Stimulated activated CD4-positive, alpha-beta T cell treated with anti-CD3 and anti-CD28 coated beads, TNF-alpha, amount 100 ng/mL, for 4 hours (primary cell): ENCODE measurements at places on chromosomes 3 and 15.
A peak's percentile ranks its signal among the peaks of the same experiment; 100 is the strongest.

DNA sequence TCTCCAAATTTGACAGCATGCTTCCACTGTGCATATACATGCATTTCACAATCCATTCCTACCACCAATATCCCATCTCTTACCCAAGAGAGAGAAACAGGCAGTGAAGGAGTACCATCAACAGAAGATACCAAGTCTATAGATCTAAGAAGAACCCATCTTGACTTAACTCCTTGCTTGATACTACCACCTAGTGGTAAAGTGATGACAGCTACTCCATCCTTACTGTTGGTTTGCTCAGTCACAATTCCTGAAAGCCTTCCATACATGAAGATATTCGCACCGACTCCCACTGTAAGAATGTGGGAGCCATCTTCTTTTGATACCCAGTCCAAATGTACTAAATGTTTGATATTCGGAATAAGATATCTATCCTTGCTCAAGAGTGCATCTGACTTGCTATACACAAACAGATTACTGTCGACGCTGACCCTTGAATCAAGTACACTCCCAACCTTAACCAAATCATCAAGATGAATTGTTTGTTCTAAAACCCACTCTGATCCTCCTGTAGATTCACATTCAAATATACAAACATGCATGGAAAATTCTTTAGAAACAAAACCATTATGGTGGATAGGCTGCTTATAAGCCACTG lies 123.1 kb downstream of the DMXL2 start:
- DNase-seq: no peak

- DNase-seq: no peak
These were observed 161.0 kb upstream of the CRBN start for GRCh38 chr3:3340526-3340925.

GRCh38 chr3:38651153-38651789 lies 1.8 kb upstream of the SCN5A start:
- DNase-seq: peak; percentile 49

GRCh38 chr3:124927574-124928045 lies 6.9 kb downstream of the MUC13 start:
- DNase-seq: no peak

GRCh38 chr15:99731336-99732123 lies 1.7 kb downstream of the LYSMD4 start:
- DNase-seq: no peak
